ENCODE measurements at places on chromosomes 1 and 21. TPM values are rescaled to one million over a fixed set of nuclear protein-coding genes. Genes with fewer than 3 reads are reported as not detected.

The ANKRD45 gene
- not detected for total RNA-seq

The UTS2 gene
- total RNA-seq: not detected

The PDE9A gene
- 4.5 TPM for total RNA-seq

DNA sequence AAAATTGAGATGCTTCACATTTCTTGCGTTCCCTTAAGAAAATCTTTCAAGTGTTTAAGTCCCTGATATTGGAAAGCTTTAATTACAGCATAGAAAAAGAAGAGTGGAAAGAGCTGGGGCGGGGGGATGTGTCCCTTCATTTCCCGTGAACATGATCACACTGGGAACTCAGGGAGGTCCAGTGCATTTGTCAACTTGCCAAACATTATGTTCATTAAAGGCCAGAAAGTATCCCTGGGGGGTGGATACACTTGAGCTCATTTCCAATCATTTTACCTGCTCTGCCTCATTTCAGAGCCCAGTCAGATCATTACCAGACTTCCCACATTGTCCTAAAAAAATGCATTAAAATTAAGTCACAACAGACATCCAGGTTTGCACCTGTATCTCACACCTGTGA, 123.6 kb upstream of the KCNJ15 start:
- no peak overlapping the region for H3K27ac ChIP-seq
- H3K27me3 ChIP-seq: no peaks in the 10 kb centered on the region
- no peaks in the 10 kb centered on the region for H3K4me1 ChIP-seq
- DNase-seq: no peak
- no peak overlapping the region for H3K4me3 ChIP-seq

DNA sequence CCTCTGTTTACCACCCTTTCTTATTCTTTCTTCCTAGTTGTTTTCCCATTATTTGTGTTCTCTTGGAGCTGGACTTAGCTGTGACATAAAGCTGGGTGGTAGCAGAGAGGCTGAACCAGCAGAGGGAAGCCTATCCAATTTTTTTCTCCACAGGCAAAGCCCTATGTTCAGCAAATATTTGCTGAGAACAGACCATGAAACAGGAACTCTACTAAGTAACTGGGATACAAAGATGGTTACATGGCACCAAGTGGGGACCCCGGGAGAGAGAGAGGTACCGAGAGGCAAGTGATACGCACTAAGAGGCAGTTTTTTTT, 6.6 kb downstream of the CFAP141 start:
- peaks cover 12% of the 10 kb centered on the region for H3K4me1 ChIP-seq
- DNase-seq: no peak
- H3K4me3 ChIP-seq: no peak overlapping the region
- no peaks in the 10 kb centered on the region for H3K36me3 ChIP-seq
- H3K27ac ChIP-seq: peak overlapping the region; percentile 86
- H3K27me3 ChIP-seq: no peaks in the 10 kb centered on the region

Measured in gastrocnemius medialis (tissue), 4 donors.